ENCODE measurements at places on chromosomes 7 and 10. TPM values are rescaled to one million over a fixed set of nuclear protein-coding genes. Genes with fewer than 3 reads are reported as not detected.

DNA sequence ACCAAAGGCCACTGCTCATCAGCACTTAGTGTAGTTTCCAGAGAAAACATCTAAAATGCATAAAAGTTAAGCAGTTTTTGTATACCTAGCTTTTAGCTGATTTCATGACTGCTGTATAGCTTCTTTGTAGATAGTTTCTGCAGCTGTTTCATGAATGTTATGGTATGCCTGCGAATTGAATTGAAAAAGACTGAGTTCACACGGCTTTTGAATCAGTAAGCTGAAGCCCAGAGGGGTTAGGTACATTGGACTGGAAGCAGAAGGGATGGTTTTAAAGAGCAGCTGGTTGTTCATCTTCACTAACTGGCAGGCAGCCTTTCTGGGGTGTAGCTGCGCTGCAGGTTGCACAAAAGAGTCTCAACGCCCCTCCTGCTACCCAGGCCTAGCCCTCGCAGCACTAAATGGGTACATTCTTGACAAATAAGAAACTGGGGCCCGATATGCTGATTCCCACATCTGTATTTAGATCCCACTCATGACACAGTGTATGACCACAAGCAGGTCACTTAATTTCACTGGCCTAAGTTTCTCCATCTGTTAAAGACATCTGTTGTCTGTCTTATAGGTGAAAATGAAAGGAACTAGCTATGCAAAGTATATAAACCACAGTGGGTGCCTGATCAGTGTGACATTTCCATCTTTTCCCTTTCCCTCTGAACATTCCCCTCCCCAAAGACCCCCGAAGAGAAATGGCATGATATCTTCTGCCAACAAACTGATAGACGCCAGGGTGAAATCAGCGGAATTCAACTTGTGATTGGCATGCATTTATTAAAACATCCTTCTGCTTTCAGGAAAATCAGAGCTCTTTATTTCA, 85.9 kb upstream of the AGBL3 start:
- no peaks in the 10 kb centered on the region for H3K36me3 ChIP-seq
- no peaks in the 10 kb centered on the region for H3K27me3 ChIP-seq
- H3K27ac ChIP-seq: no peak overlapping the region
- H3K4me1 ChIP-seq: no peaks in the 10 kb centered on the region
- ATAC-seq: no peak
- no peak overlapping the region for H3K4me3 ChIP-seq

GRCh38 chr7:101890749-101891523, 73.5 kb downstream of the CUX1 start:
- ATAC-seq: no peak
- peaks cover 4% of the 10 kb centered on the region for H3K4me1 ChIP-seq
- no peaks in the 10 kb centered on the region for H3K36me3 ChIP-seq
- no peaks in the 10 kb centered on the region for H3K27me3 ChIP-seq
- no peak overlapping the region for H3K4me3 ChIP-seq

DNA sequence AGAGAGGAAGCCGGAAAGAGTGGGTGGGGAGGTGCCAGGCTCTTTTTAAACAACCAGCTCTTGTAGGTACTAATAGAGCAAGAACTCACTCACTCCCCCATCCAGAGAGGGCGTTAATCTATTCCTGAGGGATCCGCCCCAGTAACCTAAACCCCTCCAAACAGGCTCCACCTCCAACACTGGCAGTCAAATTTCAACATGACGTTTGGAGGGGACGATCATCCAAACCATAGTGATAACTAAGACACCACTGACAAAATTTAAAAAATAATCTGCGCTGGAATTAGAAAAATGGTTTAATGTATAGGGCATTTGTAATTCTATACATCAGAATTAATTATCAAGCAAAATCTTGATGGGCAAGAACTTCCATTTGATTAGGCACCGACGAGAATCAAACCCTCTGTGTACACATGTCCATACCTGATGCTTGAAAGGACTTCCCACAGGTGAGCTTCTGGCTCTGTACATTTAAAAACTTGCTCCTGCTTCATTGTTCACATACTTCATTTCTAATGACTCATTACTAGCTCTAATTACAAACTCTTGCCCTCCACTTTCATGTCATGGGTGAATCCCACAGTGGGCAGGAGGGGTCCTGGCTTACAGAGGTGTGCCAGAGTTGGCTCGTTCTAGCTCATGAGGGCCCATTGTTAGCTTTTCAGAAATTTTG, 20.6 kb upstream of the KDM7A start:
- H3K4me3 ChIP-seq: peak overlapping the region; percentile 9
- H3K27me3 ChIP-seq: peaks cover 10% of the 10 kb centered on the region
- H3K36me3 ChIP-seq: no peaks in the 10 kb centered on the region
- peaks cover 34% of the 10 kb centered on the region for H3K4me1 ChIP-seq
- no peak for ATAC-seq

DNA sequence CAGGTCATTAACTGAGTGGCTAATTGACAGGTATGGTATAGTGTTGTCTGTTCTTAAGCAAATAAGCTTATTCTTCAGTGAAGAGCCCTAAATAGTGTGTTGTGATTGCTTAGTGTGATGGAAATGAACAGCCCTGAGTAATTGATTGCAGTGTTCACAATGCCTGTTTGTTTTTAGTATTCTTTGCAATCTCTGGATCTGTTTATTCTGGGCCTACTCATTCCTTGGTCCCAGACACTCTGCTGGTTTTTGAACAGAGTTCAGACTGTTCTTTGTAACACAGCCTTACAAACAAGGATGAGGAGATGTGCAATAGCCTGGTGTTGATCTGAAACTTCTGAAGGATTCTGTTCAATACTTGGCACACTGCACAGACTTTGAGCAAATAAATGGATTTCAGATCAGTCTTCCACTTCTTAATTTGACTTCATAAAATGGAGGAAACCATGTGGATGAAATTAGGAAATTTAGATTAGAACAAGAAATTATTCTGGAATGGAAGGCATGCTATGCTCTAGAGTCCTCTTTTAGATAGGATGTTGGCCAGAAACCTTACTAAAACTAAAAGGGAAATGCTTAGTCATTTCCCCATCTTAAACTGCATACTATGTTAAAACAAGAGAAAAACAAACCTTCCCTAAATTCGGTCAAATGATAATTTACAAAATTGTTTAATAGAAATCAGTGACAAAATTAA, 444.2 kb upstream of the SEMA3D start:
- H3K4me3 ChIP-seq: no peak overlapping the region
- no peaks in the 10 kb centered on the region for H3K36me3 ChIP-seq
- H3K27ac ChIP-seq: no peak overlapping the region
- H3K27me3 ChIP-seq: no peaks in the 10 kb centered on the region
- ATAC-seq: no peak

DNA sequence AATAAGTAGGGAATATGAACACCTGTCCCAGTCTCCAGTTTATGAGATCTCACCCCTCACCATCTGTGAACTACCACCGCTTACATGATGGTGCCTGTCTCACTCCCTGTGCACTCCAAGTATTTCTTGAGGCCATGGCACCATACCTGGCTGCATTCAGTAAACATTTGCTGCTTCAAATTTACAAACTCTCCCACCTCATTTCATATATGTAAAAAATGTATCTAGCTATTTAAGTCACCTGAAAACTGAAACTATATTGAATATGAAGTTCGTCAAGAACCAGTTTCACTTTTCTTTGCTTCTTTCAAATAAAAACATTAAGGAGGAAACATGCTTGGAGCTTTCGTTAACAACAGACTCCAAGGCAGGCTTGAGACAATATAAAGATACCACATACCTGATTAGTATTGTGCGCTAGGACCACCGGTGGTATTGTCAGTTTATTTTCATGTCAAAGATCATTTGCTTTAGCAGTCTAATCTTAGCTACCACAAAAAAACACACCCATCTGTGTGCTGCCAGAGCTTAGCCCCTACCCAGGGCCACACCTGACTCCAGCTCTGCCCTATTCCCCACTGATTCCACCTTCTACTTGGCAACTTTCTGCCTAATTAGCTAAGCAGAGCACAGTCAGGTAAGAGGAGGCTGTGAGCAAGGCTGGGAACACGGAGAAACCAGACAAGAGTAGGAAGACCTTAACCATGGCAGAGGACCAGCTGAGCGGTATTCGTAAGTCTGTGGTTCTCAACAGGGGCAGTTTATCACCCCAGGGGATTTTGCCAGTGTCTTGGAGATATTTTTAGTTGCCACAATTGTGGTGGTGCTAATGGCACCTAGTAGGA, 92.0 kb downstream of the ZFAND4 start:
- H3K4me3 ChIP-seq: peak overlapping the region; percentile 92
- peak overlapping the region; percentile 91 for H3K27ac ChIP-seq
- ATAC-seq: peak; percentile 84
- no peaks in the 10 kb centered on the region for H3K36me3 ChIP-seq
- H3K4me1 ChIP-seq: peaks cover 33% of the 10 kb centered on the region
- H3K27me3 ChIP-seq: no peaks in the 10 kb centered on the region

GRCh38 chr10:74987339-74988053, 124.0 kb upstream of the SAMD8 start:
- no peak overlapping the region for H3K4me3 ChIP-seq
- no peaks in the 10 kb centered on the region for H3K27me3 ChIP-seq
- peaks cover 9% of the 10 kb centered on the region for H3K4me1 ChIP-seq

GRCh38 chr10:75062506-75063299, 48.8 kb upstream of the SAMD8 start:
- no peaks in the 10 kb centered on the region for H3K36me3 ChIP-seq
- H3K4me1 ChIP-seq: no peaks in the 10 kb centered on the region
- no peaks in the 10 kb centered on the region for H3K27me3 ChIP-seq
- peak overlapping the region; percentile 6 for H3K27ac ChIP-seq
- ATAC-seq: no peak
- no peak overlapping the region for H3K4me3 ChIP-seq

Gene ADRA2A
- total RNA-seq: not detected

Gene NEBL
- not detected for total RNA-seq

Gene PRLHR
- not detected for total RNA-seq

Gene PGAM2
- total RNA-seq: 2.4 TPM

Gene MEOX2
- not detected for total RNA-seq
